Mammary epithelial cell (primary cell): ENCODE measurements at places on chromosomes 1 and 21.

DNA sequence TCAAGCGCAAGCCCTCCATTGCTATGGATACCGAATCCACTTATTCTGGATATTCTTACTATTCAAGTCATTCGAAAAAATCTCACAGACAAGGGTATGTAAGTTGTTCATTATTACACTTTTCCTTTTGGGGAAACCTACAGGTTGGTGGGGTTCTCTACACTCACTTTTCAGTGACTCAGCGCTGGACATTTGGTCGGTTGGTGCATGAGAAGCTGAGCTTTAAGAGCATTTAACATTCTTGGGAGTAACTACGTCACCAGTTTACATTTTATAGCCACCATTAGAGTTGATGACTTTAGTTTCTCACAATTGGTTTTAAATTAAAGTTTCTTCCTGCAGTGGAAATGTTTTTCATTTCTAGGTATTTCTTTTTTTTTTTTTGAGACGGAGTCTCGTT lies 9.6 kb downstream of the VANGL1 start:
- DNase-seq = no peak

DNA sequence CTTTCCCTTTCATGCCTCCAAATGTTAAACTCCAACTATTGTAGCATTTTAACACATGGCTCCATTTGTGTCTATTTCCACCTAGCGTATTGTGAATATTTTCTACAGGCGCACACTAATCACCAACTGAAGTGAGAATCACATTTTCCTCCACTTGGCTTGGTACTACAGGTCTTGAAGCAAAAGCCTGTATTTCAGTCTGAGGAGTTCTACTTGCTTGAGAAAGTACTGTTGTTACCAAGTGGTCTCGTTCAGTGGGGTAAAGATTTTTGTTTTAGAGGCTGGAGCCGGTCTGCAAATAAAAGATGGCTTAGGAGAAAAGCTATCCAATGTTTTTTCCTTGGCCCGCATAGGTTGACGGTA lies 550 bp upstream of the PTBP2 start:
- DNase-seq = no peak

DNA sequence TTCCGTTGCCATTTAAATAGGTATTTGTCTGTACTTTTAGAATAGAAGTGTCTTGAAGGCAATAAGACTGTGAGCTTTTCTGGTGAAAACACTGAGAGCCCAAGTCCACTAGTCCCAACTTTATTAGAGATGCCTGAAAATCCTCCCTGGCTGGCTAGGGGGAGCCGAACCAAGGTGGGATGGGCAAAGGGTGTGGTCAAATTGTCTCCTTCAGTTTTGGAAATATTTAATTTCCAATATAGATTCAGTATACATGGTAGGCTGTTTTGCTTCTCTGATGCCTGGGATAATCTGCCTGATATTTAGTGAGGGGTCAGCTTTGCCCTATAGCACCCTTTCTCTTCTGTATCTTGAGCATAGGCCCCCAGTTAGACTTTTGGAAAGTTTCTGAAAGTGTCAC lies 3.5 kb downstream of the ROR1 start:
- no peak for DNase-seq

DNA sequence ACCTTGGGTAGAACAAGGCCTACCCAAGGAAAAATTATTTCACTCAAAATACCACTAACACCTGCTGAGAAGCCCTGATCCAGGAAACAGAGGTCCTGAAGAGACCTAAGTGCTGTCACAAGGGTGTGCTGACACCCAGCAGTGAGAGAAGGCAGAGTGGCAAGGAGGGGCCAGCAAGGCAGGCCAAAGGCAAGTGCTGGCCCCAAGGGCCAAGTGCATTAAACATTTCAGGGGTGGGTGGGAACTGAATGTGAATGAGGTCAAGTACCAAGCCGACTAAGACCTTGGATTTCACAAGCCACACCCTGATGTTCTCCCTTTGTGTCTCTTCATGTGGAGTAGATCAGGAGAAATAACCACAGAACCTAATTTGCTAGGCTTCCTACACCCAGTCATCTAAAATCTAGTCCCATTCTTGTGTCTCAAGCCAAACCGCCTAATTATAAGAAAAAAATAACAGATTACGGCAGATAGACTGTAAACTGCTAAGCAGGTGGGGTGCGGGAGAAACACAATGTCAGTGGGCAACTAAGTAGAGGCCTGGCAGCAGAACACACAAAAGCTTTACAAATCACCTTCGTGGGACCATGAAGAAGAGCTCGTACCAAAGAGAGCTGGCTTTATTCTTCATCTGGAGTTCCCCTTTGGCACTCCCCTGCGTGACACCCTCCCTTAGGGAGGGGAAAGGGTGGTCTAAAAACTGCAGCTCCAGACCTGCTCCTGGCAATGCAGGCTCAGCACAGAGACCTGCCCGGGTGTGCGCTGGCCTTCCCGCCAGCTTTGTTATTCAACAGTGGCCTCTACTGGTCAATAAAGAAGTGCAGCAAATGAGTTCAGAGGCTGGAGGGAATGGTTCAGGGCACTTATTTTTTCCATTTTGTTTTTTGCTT lies 8.7 kb downstream of the UBE2G2 start:
- DNase-seq = peak; percentile 51

- peak; percentile 100 for DNase-seq
Observed at GRCh38 chr1:209825591-209826434, 2.0 kb upstream of the UTP25 start.

DNA sequence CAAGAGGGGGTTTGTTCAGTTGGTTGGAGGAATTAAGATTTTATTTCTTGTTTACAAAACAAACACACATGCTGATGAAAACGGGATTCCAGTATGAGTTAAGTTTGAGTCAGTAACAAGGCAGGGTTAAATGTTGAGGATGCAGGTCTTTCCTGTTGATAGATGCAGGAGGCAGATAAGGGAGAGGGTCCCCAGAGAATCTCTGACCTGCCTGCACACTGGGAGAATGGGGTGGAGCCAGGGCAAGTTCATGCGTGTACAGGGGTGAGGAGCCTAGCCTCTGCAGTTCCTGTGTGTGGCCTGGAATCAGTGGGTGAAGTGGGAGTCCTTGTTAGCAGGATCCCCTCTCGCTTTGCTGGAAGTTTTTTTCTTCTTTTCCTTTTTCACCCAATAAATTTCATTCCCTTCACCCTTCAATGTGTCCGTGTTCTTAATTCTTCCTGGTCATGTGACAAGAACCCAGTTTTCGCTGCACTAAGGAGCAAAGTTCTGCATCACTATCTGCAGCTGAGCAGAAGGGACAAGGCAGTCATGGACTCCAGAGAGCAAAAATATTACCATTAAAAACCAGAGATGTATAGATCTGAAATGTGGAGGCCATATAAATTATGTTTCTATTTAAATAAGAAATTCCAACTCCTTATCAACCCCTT lies 69.9 kb upstream of the MARK1 start:
- no peak for DNase-seq

GRCh38 chr1:178651742-178652141 lies 73.3 kb upstream of the RALGPS2 start:
- no peak for DNase-seq

DNA sequence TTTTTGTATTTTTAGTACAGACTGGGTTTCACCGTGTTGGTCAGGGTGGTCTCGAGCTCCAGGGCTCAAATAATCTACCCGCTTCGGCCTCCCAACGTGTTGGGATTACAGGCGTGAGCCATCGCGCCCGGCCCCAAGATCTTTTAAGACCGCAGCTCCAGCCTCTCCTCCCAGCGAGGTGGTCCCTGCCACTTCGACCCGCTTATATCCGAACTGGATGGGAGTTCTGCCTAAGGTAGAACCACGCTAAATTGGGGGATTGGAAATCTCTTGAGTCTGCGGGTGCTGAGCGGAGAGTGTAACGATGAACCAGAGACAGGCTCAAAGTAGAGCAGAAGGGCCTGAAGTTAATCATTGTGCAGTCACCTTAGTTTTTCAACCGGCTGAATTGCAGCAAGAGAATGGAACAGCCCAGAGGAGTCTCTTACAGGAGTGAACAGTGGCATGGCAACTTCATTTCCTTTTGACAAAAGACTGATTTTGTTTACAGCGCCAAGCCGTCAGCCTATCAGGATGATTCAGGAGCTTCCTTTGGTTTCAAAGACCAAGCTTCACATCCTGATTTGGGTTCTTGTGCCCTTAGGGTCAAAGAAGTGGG lies 726 bp upstream of the CYB5R1 start:
- no peak for DNase-seq

- DNase-seq = no peak
Observed at GRCh38 chr21:40335704-40336103, 468.5 kb downstream of the PCP4 start.

DNA sequence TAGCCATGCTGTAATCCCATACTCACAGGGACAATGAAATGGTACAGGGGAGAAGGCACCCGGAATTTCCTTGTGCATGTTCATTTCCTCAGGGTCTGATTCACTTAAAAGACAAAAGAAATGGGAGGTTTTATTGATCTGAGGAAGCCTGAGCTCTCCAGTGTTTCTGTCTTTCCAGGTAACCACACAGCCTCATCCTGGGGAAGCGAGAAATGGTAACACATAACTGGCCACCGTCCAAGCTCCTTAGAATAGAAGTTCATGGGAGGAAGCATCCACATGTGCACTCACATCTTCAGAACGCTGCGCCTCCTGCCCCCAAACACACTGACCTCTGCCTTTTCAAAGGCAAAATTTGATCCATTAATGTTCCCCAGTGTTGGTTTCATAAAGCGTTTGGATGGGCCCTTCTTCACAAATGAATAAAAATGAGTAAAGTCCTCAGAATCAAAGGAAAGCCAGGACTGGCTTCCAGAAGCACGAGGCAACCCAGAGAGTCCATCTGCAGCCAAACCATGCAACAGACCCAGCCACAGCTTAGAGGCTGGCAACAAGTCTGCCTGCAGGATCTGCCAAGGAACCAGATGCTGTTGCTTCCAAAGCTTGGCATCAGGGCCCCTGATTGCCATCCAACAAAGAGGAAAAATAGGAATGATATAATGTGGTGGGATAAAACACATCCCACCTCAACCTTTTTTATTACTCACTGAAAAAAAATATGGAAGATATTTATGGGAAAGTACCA lies 120.3 kb downstream of the ZBTB18 start:
- no peak for DNase-seq

DNA sequence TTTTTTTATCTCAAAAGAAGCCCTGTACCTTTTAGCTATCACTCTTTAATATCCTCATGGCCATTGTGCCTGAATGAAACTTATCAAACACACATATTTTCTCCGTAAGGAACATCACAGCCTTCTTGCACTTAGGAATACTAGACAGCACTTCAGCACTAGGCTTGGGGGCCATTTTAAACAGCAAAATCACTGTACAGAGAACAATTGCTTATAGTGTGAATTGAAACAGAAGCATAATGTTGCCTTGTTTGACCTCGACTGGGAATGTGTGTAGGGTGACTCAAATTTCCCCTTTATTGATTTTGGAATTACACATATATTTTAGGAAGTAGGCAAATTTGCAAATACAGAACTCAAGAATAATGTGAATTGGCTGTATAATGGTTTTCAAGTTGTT lies 36.4 kb downstream of the KYAT3 start:
- no peak for DNase-seq
